ENCODE measurements at places on chromosomes 6 and 20.

- no peak for DNase-seq
Observed at GRCh38 chr20:54397292-54398140, 77.9 kb upstream of the DOK5 start.

DNA sequence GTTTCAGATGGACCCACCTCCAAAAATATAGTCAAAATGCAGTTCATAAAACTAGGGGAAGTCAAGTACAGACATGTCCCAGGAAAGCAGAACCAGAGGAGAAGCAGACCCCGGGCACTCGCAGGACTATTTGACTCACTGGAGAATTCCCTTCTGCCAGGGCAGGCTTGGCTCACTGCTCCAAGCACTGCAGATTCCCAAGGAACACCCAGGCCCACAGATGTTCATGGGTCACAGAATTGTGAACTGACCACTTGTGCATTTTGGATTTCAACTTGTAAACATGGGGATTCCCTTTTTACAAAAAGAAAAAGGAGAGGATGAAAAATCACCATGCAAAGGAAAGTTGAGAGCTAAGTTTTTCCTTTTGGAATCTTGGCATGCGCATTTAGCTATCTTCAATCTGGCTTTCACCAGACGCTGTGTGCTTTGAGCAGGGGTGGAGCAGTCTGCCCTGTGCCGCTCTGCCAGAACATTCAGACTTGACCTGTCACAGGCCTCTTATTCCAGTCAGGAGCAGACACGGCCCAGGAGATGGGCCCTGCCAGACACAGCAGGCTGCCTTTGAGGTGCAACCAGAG lies 237.5 kb upstream of the TAB2 start:
- DNase-seq, result no peak

GRCh38 chr6:18997375-18997826 lies 610.3 kb downstream of the RNF144B start:
- no peak for DNase-seq

DNA sequence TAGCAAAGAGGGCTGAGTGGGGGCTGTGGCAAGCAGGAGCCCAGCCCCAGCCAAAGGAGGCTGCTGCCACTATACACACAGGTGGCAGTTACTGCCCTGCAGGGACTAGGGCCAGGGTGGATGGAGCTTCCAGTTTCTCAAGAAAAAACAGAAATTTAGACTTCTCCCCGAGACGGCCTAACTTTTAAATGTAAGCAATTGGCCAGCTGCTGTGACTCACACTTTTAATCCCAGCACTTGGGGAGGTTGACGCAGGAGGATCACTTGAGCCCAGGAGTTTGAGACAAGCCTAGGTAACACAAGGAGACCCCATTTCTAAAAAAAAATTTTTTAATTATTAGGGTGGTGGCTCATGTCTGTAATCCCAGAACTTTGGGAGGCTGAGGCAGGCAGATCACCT lies 98.2 kb upstream of the NFATC2 start:
- no peak for DNase-seq

- no peak for DNase-seq
Observed at GRCh38 chr6:15627821-15628220, 35.0 kb downstream of the DTNBP1 start.

DNA sequence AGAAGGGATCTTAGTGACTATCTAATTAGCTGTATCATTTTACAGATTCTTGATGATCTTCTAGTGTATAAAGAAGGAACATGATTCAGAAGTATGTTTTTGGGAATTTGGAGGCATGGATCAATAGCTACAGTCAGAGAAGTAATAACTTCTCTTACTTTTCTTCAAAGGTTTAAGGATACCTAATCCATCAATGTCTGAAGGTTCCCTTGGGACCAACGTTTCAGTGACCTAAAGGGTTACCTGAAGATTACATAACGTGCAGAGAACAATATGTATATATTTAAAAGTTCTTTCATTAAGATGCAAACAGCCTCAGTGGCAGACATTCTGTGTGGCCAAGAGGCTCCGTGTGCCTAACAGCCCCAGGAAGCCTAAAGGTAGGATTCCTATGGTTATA lies 3.2 kb downstream of the HDAC2 start:
- DNase-seq, result no peak

DNA sequence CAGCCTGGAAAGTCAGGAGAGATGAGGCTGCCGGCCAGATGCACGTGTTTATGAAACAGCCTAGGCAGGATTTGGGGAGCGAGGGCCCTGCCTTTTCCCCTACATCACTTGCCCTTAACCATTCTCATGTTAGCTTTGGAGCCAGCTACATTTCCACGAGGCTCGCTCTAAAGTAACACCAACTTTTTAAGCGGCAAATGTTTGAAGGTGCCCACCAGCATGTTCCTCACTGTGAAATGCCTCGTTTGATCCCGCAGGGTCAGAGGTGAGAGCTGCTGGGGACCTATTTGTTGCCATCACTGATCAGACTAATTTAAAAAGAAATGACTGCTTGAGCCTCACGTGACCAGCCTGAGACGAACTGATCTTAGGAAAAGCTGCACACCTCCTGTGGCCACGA lies 51.6 kb upstream of the DACT2 start:
- DNase-seq, result no peak
